Non-pigmented ciliary epithelial cell (primary cell): ENCODE measurements at places on chromosomes 2 and 18.
A peak's percentile ranks its signal among the peaks of the same experiment; 100 is the strongest.

DNA sequence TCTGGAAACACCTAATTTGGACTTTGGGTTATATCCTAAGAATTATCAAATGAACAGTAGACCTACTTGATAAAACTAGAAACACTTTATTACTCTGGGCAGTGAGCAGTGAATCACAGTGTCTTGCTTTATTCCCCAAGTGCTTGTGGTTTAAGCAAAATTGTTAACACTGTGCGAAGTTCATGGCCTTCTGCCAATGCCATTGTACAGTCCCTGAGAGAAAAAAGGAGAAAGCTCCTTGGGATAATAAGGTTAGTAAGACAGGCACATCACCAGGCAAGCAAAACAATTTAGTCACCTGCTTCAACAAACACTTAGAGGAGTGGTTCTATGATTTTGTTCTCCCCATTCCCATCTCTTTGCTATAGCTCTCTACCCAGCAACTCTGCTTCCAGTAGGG lies 39.8 kb downstream of the ADCYAP1 start:
- peak; percentile 35 for DNase-seq

- DNase-seq: no peak
Measured at GRCh38 chr18:54843314-54843713, 15.0 kb downstream of the RAB27B start.

DNA sequence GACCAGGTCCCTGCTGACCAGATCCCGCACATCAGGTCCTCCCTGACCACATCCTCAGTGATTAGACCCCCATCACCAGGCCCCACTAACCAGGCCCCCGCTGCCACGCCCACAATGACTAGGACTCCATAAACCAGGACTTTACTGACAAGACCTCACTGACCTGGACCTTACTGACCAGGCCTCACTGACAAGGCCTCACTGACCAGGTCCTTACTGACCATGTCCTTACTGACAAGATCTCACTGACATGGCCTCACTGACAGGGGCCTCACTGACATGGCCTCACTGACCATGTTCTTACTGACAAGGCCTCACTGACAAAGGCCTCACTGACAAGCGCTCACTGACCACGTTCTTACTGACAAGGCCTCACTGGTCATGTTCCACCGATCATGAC lies 107.9 kb upstream of the TEKT4 start:
- DNase-seq: no peak

- DNase-seq: no peak
Measured at GRCh38 chr2:127546797-127547196, 11.3 kb downstream of the MYO7B start.

DNA sequence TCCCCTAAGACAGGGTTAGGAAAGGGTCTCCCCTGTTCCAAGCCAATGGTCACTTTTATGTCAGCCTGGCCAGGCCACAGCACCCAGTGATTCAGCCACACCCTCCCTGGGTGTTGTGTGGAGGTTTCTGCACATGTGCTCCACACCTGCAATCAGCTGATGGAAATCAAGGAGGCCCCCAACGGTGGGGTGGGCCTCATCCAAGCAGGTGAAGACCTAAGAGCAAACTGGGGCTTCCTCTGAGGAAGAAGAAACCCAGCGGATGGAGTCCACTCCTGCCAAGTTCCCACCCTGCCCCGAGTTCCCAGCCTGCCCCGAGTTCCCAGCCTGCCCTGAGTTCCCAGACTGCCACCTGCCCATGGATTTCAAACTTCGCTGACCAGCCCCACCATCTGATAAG lies 55.4 kb downstream of the KIF1A start:
- no peak for DNase-seq

- no peak for DNase-seq
Measured at GRCh38 chr2:113309655-113310387, 31.1 kb upstream of the PAX8 start.

GRCh38 chr2:208025037-208025813 lies at the start of gene PLEKHM3:
PLEKHM3 (minus strand) TSS chr2:208025527; CDS start chr2:208001639, 23,888 bp downstream.
- DNase-seq: no peak

- DNase-seq: no peak
Measured at GRCh38 chr2:111159641-111160040, 38.9 kb downstream of the BCL2L11 start.

DNA sequence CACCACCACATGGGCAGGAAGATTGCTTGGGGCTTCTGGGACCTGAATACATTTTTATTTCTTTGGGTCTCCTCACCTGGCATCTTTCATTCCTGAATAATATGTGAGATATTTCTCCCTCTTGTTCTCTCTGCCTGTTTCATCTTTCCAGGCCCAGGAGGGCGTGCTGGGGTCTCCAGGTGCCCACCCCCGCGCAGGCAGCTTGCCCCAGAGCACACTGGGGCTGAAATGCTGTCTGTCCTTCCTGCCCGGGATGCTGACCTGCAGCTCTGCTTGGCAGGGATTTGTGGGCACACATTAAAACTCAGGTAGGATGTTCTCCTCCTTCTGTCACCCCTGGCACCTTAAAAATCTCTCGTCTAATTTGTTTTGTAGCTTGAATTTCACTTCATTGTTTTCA lies 39.7 kb upstream of the TEX51 start:
- no peak for DNase-seq

DNA sequence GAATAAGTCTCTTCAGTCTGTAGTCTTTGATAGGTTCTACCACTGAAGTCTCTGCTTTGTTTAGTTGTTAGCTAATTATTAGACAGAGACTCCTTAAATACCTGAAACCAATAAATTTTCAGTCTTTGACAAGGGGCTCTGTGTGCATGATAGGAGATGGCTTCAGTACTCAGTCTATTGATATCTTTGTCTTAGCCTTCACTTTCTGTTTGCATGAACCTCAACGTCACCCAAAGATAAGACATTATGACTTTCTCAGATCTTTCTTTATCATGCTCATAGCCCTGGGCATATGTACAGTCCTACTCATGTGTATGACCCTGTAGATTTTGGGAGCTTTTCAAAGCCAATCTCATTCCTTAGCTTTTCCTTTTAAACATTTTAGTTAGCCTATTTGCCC lies 183.5 kb upstream of the GCFC2 start:
- no peak for DNase-seq

DNA sequence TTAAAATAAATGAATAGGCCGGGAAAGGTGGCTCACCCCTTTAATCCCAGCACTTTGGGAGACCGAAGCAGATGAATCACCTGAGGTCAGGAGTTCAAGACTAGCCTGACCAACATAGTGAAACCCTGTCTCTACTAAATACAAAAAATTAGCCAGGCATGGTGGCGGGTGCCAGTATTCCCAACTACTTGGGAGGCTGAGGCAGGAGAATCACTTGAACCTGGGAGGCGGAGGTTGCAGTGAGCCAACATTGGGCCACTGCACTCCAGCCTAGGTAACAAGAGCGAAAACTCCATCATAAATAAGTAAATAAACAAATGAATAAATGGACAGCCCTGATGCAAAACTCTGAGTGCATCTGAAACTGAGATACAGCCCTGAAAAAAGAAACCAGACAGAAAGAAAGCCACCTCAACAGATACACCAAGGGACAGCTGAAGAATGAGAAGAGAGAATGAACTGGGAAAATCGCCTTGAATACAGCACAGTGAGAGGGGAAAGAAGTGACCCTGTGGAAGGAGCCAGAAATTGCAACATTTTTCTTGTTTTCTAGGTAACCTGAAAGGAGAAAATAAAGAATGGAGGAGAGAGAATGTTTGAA lies 64.4 kb downstream of the TRABD2A start:
- DNase-seq: no peak

DNA sequence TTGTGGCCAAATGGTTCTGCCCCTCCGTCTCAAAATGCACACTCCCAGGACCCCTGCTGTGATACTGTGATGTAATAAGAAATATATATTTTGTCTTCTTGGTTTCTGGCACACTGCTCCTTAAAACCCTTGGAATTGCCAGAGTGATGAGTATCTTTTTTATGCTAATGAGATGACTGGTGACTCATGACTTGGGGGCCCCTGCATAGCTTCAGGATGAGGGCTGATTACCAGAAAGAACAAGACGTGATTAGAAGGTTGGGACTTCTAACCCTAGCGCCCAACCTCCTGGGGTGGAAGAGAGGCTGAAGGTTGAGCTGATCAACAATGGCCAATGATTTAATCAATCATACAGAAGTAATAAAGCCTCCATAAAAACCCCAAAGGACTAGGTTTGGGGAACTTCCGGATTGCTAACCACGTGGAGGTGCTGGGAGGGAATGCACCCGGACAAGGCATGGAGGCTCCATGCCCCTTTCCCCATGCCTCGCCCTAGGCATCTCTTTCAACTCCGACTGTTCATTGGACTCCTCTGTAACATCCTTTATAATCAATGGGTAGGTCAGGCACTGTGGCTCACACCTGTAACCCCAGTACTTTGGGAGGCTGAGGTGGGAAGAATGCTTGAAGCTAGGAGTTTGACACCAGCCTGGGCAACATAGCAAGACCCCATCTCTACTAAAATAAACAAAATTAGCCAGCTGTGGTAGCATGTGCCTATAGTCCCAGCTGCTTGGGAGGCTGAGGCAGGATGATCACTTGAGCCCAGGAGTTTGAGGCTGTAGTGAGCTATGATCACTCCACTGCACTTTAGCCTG lies 89.1 kb downstream of the HS1BP3 start:
- peak; percentile 60 for DNase-seq

DNA sequence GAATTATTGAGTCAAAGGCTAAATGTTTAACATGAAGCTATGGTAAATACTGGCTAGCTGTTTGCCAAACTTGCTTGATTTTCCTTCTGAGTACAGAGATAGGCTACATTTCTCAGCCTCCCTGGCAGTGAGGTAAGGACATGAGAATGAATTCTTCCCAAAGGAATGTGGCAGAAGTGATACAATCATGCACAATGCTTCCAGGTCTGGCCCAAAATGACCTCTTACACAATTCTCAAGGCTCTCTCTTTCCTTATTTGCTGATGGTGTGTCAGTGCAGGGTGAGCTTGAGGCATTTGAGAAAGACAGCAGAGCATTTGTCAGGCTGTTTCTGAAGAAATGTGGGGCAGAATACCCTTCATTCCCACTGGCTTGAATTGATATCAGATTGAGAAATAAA lies 95.6 kb upstream of the NABP1 start:
- DNase-seq: peak; percentile 58

DNA sequence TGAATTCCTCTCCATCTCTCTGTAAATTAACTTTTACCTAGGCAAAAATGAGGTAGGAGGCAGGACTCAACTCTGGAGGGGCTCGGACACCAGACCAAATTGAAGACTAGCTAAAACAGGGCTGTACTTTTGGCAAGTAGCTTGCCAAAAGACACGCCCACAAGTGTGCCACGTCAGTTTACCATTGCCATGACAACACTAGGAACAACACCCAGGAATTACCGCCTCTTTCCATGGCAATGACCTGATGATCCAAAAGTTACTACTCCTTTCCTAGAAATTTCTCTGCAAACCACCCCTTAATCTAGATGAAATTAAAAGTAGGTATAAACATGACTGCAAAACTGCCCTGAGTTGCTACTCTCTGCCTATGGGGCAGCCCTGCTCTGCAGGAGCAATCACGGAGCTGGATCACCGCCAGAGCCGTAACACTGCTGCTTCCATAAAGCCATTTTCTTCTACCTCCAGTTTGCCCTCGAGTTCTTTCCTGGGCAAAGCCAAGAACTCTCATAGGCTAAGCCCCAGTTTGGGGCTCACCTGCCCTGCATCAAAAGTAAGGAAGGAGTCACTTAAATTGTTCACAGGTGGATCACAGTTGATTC lies 66.0 kb upstream of the FAM136A start:
- DNase-seq: no peak

- DNase-seq: no peak
Measured at GRCh38 chr2:96356889-96357288, 21.3 kb downstream of the NCAPH start.

DNA sequence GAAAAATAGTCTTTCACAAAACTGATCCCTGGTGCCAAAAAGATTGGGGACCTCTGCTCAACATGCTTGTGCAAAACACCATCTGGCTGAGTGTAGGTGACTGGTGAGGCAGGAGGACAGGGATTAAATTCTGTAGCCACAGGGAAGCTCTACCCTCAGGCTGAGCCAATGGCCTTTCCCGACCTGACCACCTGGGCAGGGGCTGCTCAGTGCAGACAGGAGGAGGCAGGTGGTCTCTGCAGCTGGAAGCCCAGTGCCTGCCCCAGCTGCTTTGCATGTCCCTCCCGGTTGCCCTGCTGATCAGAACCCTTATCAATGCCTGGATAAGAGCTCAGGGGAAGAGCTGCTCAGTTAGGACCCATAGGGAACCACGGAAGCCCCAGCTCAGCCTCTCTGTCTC lies 235.3 kb downstream of the ANKRD36 start:
- no peak for DNase-seq

- peak; percentile 34 for DNase-seq
Measured at GRCh38 chr18:79933765-79934164, 17.7 kb downstream of the SLC66A2 start.

GRCh38 chr2:142914507-142915313 lies 37.2 kb downstream of the KYNU start:
- DNase-seq: no peak

DNA sequence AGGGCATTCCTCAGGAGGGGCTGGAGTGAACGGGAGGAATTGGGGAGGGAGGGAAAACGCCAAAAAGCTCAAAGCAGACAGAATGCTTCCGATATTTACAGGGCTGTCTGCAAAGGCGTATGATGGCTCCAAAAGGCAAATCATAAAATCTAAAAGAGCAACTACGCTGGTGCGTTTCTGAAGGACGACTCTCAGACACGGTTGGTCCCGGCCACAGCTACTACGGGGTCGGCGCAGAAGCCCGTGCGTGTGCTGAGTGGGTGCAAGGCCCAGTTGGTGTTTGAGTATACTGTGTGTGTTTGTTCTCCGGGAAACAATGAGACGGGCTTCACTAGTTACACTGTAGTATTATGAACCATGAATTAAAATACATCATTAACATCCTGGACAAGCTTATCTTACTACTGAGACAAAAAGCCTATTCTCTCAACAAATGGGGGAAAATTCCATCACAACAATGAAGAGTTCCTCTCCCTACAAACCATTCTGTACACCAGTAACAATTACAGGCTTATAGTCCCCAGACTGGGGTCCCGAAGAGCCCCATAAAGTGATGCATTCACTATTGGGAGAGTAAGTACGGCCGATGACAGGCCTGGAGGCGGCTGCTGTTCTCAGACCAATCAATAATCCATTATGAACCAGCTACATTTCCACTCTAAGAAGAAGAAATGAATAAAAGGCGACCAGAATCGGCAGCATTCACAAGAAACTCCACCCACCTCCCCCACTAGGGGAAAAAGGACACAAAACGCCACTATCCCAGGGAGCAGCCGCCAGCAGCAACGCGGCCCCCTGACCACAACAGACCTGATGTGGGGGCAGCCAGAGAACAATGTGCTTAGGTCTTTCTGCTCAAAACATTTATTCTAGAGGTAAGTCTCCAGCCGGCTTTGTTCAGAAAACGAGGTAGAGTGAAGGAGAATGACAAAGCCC lies 43.4 kb downstream of the ZNF516 start:
- no peak for DNase-seq

DNA sequence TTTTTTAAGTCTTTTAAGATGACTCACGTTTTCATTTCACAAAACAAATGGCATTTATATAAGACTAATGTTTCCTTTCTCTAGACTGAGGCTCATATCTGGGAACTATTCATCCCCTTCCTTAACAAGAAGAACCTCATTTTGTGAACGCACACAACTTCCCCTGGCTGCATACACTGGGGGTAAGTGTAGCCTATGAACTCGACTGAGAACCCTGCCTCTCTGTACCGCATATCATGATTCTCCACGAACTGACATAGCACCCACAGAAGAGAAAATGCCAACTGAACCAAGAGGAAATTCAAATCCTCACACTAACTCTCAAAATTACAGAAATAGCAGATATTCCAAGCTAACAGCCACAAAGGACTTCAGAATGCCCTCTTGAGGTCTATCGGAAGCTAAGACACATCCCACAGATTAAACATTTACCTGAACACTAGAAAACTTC lies 236.7 kb downstream of the TCF4 start:
- DNase-seq: no peak

GRCh38 chr2:81650048-81650971 lies 1345.8 kb upstream of the LRRTM1 start:
- no peak for DNase-seq

GRCh38 chr2:224910574-224910925 lies 131.7 kb downstream of the DOCK10 start:
- no peak for DNase-seq
